ENCODE measurements at places on chromosomes 16 and 17.
A peak's percentile ranks its signal among the peaks of the same experiment; 100 is the strongest.

DNA sequence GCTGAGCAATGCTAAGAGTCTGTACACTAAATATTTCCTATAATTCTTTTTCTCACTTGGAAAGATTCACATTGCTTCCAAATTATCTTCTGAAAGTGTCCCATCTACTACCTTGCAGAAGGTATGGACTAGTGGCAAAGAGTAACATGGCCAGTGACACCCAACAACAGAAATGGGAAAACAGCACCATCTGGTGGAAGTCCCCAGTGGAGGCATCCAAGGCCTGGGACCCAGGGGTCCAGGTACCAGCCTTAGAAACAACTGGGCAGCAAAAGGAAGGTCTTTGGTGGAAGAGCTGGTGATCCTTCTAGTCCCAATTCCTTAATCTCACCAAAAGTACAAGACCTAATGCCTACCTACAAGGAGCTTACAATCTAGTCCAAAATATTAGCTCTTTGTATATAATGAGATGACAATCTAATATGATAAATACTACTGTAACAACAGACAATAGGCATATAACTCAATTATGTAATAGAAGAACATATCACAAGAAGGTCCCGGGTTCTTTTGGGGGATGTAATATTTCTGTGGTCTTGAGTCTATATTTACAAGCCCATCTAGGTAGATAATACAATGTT lies 55.3 kb downstream of the SKAP1 start:
- peak; percentile 75 for DNase-seq

DNA sequence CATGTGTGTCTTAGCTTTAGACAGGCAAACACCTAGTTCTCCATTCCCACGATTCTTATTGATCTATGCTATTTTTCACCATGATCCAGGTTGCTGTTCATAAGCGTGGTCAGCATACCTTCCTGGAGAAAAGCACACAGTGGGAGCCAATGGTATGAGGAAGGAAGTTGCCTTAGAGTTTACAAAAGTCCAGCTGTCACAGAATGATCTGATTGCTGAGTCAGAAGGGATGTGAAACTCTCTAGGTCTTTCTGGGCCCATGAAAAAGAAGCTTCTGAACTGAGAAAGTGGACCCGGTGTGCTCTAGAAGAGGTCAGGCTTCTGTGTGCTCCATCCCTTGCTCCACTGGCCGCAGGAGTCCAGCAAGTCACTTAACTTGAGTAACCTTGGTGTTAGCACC lies 71.0 kb upstream of the CCL1 start:
- no peak for DNase-seq

GRCh38 chr17:80260791-80261158 lies at the start of gene RNF213:
TSS of gene RNF213 (plus strand) at chr17:80260852. CDS start at chr17:80263682, 2,830 bp downstream.
- DNase-seq: peak; percentile 35

DNA sequence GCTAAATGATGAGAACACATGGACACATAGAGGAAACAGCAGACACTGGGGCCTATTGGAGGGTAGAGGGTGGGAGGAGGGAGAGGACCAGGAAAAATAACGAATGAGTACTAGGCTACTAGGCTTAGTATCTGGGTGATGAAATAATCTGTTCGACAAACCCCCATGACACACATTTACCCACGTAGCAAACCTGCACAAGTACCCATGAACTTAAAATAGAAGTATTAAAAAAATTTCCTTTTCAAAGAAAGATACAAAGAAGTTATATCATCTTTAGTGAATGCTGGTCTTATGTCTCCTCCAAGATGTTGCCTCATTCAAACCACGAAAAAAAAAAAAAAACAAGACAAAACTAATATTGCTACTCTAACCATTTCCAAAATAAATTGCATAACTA lies 31.7 kb downstream of the MBTD1 start:
- DNase-seq: no peak

- no peak for DNase-seq
Observed at GRCh38 chr17:15981208-15981607, 18.3 kb downstream of the ZSWIM7 start.

GRCh38 chr16:50227665-50228064 lies 38.7 kb upstream of the ADCY7 start:
- DNase-seq: no peak

DNA sequence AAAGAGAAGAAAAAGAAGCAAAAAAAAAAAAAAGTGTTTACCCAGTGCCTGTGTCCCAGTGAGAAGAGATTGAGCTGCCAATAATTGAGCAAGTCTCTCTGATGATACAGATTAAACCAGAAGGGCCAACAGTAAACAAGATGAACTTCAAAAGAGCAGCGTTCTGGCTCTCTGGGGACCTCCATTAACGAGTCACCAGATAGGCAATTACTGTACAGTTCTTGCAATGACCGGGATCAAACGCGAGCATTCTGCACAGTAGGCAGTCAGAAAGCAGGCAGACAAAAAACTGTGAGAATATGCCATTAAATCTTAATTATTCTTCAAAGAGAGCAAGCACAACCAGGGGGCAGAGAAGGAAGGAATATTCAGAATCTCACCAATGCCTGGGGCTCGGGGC lies 626.1 kb downstream of the TMEM114 start:
- DNase-seq: no peak

GRCh38 chr17:31067691-31068184 lies 27.0 kb upstream of the NF1 start:
- DNase-seq: peak; percentile 92
